ENCODE measurements at places on chromosomes 13 and 19.
A peak's percentile ranks its signal among the peaks of the same experiment; 100 is the strongest.

- DNase-seq: no peak
These were observed 44.6 kb downstream of the ANKRD27 start for GRCh38 chr19:32630338-32630737.

- DNase-seq: peak; percentile 93
These were observed 65.0 kb upstream of the GTF2F2 start for GRCh38 chr13:45055198-45055901.

GRCh38 chr19:10389863-10390262 is 9.5 kb upstream of the TYK2 start:
- DNase-seq: peak; percentile 17

- DNase-seq: no peak
These were observed 297.5 kb downstream of the ENOX1 start for GRCh38 chr13:43489233-43489632.

DNA sequence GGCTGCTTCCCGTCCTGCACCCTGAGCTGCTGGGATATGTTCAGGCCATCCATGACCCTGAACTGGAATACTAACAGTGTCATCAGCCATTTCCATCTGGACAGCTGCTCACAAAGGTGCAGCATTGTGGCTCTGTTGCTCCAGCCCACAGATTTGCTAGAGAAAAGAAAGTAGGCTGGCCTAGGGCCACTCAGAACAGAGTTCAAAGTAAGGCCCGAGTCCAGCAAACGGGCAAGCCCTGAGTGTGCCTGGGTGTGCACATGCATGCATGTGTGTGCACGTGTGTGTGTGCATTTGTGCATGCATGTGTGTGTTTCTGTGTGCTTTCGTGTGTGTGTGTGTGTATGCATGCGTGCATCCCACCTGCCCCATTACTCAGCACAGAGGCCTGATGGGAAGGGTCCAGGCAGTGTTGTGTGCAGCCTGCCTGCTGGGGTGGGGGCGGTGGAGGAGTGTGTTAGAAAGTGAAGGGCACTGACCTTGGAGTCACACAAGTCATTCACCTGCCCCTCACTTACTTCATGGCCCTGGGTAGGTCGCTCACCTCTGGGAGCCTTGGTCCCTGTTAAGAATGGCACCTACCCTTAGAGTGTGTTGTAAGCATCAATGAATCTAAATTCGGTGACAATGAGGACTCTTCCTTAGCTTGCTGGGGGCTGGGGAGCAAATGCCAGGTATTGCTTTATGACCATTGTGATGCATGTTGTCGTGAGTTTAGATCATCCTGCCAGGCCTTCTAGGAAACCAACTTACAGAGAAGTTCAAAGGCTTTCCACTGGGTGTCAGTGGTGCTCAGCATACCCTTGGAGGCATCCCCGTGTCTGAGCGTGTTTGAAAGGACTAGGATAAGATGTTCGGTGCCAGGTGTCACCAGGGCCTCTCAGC is 53.2 kb downstream of the GPR12 start:
- peak; percentile 23 for DNase-seq

DNA sequence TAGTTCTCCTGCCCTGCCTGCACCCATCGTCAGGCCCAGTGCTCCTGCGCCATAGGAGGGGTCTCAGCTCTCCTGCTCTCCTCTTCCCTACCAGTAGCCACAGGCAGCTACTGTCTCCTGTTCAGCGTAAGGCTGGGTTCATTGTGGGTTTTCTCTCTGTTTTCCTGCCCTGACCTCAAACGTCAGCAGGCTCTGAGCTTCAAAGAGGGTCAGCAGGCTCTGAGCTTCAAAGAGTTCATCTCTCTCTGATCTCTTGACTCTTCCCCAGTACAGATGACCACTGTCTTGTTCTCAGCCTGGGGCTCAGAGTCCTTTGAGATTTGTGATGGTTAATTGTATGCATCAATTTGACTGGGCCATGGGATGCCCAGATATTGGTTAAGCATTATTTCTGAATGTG is 4.6 kb upstream of the CPB2 start:
- no peak for DNase-seq

GRCh38 chr19:13173139-13173737 is 23.0 kb downstream of the IER2 start:
- DNase-seq: no peak

DNA sequence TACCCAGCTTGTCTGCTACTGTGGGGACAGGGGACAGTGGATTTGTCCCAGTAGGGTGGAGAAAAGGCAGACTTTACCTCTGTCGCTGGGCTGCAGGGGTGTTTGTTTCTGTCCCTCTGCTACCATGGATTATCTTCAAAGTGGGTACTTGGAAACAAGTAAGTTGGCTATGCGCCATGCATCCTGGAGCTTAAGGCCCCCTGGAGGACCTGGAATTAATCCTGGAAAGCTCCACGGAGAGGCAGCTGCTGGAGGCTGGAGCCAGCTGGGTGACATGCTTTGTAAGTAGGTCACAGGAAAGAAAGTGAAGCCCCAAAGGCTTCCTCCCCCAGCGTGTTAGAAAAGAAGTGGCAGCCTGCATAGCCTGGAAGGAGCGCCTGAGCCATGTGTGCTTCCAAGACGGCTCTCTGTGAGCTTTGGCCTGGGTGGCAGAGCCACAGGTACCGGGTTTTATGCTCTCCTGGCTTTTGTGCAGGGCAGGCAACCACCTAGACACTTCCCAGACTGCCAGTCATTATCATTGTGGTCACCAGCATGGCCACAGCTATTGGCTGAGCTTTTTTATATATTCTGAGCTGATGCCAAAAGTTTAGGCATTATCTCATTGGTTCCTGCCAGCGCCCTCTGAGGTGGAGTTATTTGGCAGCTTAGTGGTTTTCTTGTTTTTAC is 9.5 kb downstream of the B3GLCT start:
- peak; percentile 66 for DNase-seq

GRCh38 chr13:33590936-33591335 is 227.0 kb upstream of the RFC3 start:
- no peak for DNase-seq

DNA sequence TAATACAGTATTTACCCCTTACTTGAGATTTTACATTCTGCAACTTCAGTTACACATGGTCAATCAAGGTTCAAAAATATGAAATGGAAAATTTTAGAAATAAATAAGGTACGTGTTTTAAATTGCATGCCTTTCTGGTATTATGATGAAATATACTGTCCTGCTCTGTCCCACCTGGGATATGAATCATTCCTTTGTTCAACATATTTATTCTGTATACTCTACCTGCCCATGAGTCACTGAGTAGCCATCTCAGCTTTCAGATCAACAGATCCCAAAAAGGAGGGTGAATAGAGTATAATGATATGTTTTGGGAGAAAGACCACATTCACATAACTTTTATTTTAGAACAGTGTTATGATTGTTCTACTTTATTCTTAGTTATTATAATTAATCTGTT is 37.8 kb downstream of the STOML3 start:
- no peak for DNase-seq

DNA sequence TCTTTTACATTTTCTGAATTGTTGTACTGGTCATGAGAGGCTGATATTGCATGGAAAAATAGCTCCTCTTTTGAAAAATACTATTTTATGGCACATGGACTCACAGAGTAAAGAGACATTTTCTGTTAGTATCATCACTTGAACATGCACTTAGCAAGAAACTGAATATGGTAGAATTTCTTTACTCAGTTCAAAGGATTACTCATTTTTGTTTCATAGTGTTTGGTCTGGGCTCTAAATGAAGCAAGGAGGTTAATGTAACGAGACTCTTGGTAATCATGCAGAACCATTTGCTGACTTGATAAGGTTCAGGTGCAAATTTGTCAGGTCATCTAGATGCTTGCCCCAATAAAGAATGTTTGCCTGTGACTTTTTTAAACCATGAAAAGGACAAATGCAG is 63.2 kb downstream of the GPC6 start:
- no peak for DNase-seq

- no peak for DNase-seq
These were observed 32.4 kb downstream of the GJA3 start for GRCh38 chr13:20128459-20128931.

- DNase-seq: no peak
These were observed 314.1 kb downstream of the KLF5 start for GRCh38 chr13:73372666-73373627.

GRCh38 chr13:89029062-89029461 is 1357.9 kb downstream of the SLITRK5 start:
- no peak for DNase-seq

- no peak for DNase-seq
These were observed 6.8 kb upstream of the ZNF135 start for GRCh38 chr19:58052256-58052655.

- DNase-seq: peak; percentile 41
These were observed at the start of gene CELF5 for GRCh38 chr19:3224346-3225168. Gene CELF5 (plus strand): TSS chr19:3224661. CDS start chr19:3224740, 79 bp downstream.

DNA sequence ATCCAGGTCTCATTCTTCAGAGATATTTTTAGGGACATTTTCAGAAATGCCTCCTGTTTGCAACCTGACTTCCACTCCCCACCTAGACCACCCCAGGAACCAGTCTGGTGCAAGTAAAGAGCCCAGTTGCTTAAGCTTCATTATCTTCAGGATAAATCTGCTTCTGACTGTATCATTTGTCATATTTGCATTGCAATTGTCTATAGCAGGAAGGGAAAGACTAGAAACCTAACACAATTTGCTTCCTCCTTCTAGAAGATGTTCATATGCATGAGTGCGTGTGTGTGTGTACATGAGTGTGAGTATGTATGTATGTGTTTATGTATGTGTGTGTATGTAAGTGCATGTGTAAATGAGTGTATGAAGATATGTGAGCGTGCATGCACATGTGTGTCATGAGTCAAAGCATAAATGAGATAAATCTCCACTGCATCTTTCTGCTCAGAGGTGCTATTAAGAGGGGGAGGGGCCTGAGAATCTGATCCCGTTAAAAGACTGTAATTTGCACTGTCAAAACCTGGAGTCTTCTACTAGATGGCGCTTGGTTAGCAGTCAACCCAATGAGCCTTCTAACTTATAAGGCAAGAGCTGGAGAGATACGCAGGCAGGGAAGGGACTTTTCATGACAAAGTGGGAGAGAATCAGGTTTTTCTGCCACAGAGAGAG is 178.8 kb upstream of the KL start:
- no peak for DNase-seq

DNA sequence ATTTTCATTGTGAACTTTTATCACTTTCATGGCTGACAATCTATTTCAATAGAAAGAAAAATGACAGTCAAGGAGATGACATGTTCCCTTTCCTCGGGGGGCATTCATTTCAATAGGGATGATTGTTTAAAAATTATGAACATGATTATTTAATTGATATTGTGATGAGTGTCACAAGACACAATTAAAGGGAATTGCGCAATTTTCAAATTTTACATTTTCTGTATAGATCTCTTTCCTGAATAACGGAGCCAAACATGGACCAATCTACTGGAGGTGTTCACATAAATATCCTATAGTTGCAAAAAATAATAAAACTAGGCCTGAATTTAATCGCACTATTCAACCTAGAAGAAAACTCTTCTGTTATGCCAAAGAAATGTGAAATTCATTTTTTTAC is 1274.6 kb downstream of the SLITRK5 start:
- DNase-seq: no peak

DNA sequence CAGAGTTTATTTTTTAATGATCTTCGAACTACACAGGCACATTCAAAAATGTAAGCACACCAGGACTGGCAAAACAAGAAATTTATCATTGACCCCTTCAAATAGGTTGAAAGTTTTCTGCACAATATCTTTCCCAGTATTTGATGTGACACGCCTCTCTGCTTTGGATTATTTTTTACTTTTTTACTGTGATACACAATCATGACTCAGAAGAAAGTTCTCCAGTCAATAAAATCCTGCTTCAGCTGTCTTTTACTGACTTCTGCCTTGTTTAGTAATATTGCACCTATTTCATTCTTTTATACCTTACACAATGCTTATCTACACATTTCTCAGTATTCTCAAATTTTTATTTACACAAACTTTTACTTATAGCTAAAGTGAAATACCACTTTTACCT is 1750.4 kb downstream of the PCDH9 start:
- no peak for DNase-seq

DNA sequence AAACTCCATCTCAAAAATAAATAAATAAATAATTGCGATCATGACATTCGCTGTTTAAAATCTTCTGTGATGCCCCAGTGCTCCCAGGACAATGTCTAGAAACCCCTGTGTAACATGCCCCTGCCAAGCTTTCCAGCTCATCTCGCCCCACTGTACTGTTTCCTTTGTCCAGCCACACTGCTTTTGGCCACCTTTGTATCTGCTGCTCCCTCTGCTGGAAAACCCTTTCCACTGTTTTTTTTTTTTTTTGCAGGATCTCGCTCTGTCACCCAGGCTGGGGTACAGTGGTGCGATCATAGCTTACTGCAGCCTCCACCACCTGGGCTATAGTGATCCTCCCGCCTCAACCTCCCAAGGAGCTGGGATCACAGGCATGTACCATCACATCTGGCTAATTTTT is 7.5 kb downstream of the PLAUR start:
- peak; percentile 11 for DNase-seq
